ENCODE measurements at places on chromosomes 1 and 21.

DNA sequence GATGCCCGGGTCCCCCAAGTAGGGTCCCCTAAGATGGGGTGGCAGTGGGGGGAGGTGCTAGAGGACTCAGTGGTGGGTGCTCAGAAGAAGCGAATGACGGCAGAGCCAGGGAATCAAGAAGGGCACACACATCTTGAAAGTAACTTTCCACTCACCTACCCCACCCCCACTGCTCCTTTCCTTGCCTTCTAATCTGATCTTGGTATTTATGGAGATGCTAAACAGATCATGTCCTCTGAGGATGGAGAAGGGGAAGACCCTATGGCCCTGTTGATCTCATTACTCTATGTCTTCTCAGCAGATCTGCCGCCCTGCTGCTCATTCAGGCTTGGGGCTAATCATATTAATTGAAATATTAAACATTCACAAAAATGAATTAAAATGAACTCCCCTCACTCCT, 2.1 kb upstream of the CELF3 start:
- DNase-seq = no peak

GRCh38 chr1:205073511-205073910, 10.7 kb downstream of the TMEM81 start:
- peak; percentile 42 for DNase-seq

DNA sequence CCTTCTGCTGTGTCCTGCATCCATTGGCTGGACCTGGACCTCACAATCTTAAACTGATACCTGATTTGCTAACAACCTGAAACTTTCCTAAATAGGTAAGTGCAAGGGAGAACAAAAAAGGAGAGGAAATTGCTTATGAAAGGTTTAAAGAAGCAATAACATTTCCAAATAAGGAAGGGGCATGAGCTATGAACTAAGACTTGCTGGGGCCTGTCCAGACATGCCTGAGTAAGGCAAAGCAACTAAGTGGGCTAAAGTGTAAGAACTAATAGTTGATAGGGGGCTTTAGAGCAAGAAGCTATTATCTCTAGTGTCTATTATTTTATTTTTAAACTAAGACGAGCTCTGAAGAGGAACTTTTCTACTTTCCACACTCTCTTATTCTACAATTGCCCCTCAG, 11.6 kb downstream of the JMJD4 start:
- DNase-seq = no peak

- no peak for DNase-seq
These were observed 91.2 kb downstream of the APP start for GRCh38 chr21:26079366-26079765.

DNA sequence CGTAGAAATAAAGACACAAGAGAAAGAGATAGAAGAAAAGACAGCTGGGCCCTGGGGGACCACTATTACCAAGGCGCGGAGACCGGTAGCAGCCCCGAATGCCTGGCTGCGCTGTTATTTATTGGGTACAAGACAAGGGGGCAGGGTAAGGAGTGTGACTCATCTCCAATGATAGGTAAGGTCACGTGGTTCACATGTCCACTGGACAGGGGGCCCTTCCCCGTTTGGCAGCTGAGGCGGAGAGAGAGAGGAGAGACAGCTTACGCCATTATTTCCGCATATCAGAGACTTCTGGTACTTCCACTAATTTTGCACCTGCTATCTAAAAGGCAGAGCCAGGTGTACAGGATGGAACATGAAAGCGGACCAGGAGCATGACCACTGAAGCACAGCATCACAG, 4.1 kb upstream of the TPRG1L start:
- DNase-seq = no peak

DNA sequence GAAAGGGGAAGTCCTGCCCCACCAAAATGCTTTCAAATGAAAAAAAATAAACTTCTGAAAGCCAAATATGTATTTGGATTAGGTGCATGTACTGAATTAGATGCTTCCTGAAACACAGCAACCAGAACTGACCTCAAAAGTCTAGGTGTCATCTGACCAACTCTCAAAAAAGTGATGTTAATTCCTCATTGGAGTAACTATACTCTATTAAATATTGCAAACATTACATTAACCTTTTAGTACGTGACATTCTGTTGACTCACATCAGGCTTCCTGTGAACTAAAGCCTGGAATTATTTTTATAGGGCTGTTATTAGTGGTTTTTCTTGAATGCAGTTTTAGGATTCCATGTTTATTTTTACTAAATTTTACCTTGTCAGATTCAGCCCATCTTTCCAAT, 73.5 kb downstream of the ASTN1 start:
- DNase-seq = no peak

GRCh38 chr1:59827055-59827643, 12.4 kb downstream of the HOOK1 start:
- no peak for DNase-seq

DNA sequence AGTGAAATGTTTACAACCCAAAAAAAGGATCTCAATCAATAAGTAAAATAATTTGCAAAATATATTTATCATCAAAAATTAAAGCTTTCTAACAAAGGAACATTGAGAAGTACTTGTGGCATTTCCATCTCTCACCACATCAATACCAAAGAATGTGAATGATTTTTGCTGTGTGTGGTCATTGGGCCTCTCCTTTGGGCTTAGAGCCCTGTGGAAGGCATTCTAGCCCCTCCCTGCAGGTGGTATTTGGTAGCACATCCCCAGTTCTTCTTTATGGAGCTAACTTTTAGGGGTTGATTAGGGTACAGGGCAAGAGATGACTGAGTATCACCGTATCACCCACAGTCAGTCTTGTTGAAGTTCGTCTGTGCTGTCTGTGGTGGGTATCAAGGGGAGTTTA, 294.1 kb upstream of the SGIP1 start:
- DNase-seq = no peak

GRCh38 chr1:67766141-67766978, 66.9 kb downstream of the GNG12 start:
- DNase-seq = peak; percentile 62

DNA sequence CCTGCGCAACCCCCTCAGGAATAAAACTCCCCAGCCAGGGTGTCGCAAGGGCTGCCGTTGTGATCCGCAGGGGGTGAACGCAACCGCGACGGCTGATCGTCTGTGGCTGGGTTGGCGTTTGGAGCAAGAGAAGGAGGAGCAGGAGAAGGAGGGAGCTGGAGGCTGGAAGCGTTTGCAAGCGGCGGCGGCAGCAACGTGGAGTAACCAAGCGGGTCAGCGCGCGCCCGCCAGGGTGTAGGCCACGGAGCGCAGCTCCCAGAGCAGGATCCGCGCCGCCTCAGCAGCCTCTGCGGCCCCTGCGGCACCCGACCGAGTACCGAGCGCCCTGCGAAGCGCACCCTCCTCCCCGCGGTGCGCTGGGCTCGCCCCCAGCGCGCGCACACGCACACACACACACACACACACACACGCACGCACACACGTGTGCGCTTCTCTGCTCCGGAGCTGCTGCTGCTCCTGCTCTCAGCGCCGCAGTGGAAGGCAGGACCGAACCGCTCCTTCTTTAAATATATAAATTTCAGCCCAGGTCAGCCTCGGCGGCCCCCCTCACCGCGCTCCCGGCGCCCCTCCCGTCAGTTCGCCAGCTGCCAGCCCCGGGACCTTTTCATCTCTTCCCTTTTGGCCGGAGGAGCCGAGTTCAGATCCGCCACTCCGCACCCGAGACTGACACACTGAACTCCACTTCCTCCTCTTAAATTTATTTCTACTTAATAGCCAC, 696 bp downstream of the TGFB2 start:
- DNase-seq = peak; percentile 79

DNA sequence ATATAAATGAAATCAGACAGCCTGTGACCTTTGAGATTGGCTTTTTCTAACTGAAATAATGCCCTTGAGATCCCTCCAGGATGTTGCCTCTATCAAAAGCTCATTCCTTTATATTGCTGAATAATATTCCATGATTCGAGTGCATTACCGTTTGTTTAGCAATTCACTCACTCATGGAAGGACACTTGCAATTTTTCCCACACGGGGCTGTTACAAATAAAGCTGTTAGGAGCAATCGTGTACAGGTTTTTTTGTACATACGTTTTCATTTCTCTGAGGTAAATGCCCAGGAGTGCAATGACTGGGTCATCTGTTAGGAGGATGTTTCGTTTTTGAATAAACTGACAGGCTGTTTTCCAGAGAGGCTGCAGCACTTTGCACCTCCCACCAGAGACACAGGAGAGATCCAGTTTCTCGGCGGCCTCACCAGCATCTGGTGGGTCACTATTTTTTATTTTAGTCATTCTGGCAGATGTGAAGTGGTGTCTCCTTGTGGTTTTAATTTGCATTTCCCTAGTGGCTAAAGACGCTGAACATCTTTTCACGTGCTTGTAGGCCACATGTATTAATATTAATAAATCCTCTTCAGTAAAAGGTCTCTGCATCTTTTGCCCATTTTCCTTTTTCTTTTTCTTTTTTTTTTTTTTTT, 11.0 kb downstream of the PRDM15 start:
- DNase-seq = no peak

DNA sequence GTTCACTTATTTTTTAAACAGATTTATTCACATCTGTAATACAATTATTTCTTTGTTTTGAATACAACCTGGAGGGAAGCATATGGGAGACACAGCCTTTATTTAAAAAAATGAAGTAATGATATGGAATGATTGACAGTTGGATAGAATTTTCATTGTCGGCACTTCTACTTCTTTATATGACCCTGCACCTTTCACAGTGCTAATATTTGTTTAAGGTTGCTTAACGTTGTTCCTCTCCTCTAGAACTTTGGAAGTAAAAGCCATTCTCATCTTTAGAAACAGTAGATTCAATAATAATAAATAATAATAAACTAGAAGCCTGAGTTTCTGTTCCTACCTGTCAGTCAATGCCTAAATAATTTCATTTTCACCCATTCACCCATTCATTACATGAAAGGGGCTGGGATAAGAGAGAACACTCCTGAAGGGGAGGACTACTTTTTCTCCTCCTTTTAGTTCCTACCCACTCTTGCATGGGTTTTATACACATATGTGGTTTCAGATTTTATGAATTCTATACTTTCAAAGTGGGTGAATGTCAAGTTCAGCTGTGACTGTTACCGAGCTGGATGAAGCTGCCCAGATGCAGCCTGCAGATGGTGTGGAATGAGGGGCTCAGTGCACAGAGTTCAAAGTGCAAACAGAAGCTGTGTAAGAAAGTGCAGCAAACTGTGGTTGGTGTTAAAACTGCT, 9.4 kb downstream of the RUNX1 start:
- no peak for DNase-seq

GRCh38 chr1:235404190-235404589, 37.0 kb downstream of the TBCE start:
- DNase-seq = no peak

DNA sequence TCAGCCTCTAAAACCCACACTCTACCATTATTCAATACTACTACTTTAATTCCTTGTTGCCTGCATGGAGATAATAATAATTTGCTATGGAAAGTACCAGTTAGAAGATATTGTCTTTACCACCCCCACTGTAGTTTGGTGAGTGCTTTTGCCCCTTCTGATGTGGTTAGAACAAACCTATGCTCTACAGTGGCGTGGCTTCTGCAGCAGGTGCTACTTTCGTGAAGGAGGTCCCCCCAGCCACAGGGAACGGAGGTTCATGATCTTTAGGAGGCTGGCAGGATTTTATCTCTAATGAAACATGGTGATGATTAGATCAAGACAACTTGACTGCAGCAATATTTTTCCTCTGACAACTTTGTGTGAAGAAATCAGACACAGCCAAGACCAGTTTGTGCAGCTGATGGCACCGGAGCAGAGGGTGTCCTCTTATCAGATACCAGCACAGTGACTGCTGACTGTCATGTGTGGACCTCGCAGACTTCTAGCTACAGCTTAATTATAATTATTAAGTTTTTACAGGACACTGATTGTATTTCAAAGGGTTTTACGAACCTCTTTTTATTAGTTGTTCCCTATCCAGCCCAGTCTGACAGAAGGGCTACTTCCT, 10.7 kb upstream of the TCHH start:
- no peak for DNase-seq

GRCh38 chr1:62022382-62022983, 172.2 kb upstream of the L1TD1 start:
- DNase-seq = no peak

GRCh38 chr1:87122243-87122642, 206.4 kb upstream of the LMO4 start:
- DNase-seq = no peak

DNA sequence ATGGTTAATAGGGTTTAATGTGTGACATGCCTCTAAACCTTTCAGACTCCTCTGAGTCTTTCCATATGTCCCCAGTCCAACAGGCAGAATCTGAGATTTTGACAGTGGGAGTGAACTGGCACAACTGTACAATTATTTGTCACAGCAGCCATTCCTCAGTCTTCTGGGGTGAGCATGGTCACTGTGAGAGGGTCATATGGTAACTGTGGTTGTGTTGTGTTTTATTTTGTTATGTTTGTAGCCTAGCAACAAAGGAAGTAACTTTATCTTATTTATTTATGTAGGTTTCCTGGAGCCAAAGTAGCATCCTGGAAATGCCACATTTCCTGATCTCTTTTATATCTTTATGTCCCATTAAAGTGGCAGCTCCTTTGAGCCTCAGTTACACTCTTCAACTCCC, 1067.9 kb downstream of the TTLL7 start:
- DNase-seq = no peak

- no peak for DNase-seq
These were observed 147.5 kb downstream of the ROR1 start for GRCh38 chr1:63921359-63921758.

GRCh38 chr1:8133190-8133589, 107.1 kb upstream of the ERRFI1 start:
- no peak for DNase-seq

- no peak for DNase-seq
These were observed 53.5 kb downstream of the CAPN2 start for GRCh38 chr1:223765719-223766340.

GRCh38 chr1:222263791-222264190, 284.1 kb downstream of the HHIPL2 start:
- no peak for DNase-seq

DNA sequence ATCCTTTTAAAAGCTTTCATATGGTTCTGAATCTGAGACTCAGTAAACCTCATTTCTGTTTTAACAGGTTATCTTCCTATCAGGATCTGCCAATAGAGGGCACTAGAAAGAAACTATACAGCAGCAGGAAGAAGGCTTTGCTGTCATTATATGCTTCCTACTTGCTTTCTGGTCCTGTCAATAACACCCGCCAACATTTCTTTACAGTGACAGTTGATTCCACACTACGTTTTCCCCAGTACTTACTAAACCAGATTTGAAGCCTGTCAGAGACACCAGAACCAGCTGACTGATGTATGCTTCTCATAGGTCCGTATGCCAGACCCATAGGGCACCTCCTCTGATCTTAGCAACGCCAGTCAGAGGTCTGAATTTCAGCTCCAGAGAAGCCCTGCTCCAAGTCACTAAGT, 341.0 kb upstream of the NEGR1 start:
- peak; percentile 31 for DNase-seq

GRCh38 chr1:220046052-220046930, at the start of gene EPRS1:
Gene EPRS1 (minus strand): TSS chr1:220046505. CDS start chr1:220046388, 117 bp downstream.
- DNase-seq = peak; percentile 96
